HFFc6 (cell line): ENCODE measurements at places on chromosomes 5 and 9.

DNA sequence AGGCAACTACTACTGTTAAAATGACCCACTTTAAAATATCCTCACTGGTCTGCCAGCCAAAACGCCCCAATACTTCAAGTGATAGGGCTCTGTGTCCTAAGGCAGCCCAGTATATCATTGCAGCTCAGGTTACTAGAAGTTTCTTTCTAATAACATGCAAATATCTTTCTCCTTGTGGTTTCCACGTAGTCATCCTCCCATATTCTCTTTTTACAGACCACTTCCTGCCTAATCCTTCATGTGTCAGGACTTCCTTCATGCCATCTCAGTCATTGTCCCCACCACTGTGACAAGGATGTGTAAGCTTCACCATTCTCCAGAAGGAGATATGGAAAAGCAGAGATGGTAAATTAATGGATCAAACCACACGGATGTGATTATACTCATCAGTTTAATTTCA lies 813.7 kb downstream of the MAT2B start:
- DNase-seq, result no peak

DNA sequence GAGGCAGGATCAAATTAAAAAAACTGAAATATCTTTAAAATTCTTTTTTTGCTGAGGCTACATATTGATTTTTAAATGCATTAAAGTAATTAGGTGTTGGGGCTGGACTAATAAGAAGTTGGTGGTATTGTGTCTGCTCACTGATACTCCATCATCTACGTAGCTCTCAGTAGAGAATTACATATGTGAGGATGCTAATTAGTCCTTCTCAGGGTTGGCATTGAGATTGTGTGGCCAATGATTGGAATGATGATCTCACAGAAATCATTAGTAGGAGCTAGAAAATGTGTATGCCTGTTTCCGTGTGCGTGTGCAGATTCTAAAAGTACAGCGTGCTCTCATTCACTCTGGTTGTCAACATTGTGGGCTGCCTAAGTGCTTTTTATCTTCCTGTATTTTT lies 283.8 kb downstream of the SH3GL2 start:
- DNase-seq, result no peak

- no peak for DNase-seq
These were observed 90.5 kb downstream of the RASEF start for GRCh38 chr9:82972446-82972845.

DNA sequence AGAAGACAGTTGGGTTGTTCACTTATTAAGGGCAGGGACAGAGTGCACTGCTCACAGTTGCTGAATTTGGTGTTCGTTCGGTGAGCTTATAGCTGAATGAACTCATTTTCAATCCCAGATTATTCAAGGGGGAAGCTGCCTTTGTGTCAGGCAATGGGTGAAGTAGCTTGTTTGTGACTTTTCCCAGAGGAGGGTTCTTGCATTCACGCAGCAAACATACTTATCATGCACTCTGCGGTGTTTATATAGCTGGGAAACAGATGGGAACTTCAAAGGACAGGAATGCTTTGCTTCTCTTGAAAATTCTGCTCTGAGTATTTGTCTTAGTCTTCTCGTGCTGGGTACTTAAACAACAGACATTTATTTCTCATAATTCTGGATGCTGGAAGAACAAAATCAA lies 64.7 kb upstream of the ABCA1 start:
- no peak for DNase-seq

DNA sequence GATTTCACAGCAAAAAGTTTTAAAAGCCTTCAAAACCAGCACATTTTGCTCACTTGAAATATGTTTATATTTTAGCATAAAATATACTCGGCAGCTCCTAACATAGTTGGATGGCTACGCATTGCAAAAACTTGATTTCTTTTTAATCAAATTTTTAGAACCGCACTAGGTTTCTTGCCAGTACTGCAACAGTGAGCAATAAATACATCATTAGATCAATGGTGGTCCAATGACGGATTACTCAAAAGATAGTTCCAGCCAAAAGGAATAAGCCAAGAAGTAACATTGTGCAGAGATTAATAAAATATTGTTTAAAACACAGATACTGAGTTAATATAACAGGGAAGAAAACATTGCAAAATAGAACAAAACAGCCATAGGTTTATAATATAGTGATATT lies 5.5 kb downstream of the MARCHF3 start:
- no peak for DNase-seq

- no peak for DNase-seq
These were observed 118.4 kb downstream of the PAM start for GRCh38 chr5:102873379-102873932.

GRCh38 chr5:179227580-179228311 lies 117.5 kb downstream of the ADAMTS2 start:
- DNase-seq, result no peak

GRCh38 chr5:16809395-16810207 lies 126.5 kb downstream of the MYO10 start:
- peak; percentile 68 for DNase-seq

- no peak for DNase-seq
These were observed 186.7 kb downstream of the PARP8 start for GRCh38 chr5:50853151-50853550.

GRCh38 chr9:111068383-111068730 lies 30.1 kb upstream of the LPAR1 start:
- no peak for DNase-seq

- peak; percentile 57 for DNase-seq
These were observed 36.2 kb upstream of the SMARCA2 start for GRCh38 chr9:1978941-1979340.

GRCh38 chr5:43101491-43101890 lies 19.2 kb upstream of the ZNF131 start:
- DNase-seq, result no peak

GRCh38 chr5:69285448-69286116 lies 47.0 kb downstream of the CCDC125 start:
- DNase-seq, result no peak

- peak; percentile 79 for DNase-seq
These were observed 36.1 kb downstream of the DAP start for GRCh38 chr5:10724781-10725507.

- no peak for DNase-seq
These were observed 12.1 kb downstream of the PCDH1 start for GRCh38 chr5:141866096-141866495.

DNA sequence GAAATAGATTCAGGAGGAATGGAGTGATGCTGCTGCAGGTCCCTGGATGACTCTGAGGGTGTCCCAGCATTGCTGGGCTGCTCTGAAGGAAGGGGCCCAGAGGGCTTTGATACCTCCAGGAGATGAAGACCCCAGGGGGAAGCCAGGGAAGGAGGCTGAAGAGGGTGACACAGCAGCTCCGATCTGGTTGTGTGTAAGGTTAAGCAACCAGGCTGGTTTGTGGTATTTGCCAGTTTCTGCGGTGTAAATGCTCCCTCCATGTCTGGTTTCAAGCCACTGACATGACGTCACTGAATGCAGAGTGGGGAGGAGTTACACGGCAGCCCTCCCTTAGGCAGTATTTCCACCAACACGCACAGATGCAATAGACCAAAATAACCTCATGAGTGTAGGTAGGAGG lies 40.0 kb upstream of the ORM1 start:
- peak; percentile 93 for DNase-seq

- DNase-seq, result no peak
These were observed 349.3 kb upstream of the TLE4 start for GRCh38 chr9:79222483-79222882.

DNA sequence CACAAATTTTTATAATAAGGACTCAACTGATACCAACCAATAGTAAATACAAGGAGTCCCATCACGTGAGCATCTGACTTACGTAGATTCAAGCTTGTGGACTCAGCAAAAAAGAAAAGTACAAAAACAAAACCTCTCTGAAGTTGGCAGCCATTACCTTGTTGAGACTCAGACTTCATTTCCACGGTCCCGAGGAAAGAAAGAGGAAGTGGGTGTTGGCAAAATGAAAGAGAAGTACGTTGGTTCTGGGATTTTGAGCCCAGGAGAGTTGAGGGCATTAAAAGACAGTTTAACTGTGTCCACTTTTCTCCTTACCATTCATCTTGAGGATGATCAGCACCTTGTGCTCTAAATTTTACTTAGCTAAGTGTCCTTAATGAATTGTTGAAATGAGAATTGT lies 26.7 kb downstream of the NCBP1 start:
- no peak for DNase-seq

DNA sequence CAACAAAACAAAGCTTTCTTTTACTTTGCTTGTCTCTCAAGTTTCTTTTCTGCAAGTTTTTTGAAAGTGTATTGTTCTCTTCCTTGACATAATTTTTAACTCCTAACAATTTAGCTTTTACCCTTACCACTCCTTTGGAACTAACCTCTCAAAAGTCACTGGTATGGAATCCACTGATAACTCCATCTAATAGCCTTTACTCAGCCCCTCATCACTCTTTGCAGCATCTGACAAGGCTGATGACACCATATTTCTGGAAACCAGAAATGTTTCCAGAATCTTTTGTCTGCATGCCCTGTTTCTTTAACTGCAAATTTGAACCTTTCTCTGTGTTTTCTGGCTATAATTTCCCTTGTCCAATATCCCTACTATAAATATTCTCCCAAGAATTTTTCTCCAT lies 46.5 kb downstream of the ZNF474 start:
- DNase-seq, result no peak

- no peak for DNase-seq
These were observed 1720.5 kb upstream of the NUDT12 start for GRCh38 chr5:105283134-105283533.

- DNase-seq, result no peak
These were observed 12.0 kb upstream of the TGFBR1 start for GRCh38 chr9:99092643-99093491.

DNA sequence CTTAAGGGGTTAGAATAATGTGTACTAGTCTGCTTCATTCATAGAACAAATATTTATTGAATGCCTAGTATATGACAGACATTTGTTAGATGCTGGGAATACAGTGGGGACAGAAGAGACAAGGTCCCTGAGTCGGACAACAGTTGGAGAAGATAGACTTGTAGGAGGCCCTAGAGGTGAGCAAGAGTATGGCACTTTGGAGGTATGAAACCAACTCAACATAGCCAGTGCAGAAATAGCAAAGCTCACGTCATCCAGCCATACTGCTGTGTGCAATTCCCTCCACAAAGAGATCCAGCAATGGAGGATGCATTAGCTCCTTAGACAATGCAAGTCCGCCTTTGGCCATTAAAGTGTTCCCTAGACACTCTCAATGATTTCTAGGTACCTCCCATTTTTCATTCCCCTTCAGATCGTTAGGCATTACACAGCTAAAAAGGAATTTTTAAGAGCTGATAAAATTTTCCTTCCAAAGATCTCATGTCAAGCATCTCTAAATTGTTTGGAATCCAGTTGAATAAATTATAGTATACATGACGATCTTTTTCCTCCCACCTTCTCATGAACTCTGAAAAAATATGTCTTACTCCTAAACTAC lies 1949.6 kb upstream of the WWC1 start:
- DNase-seq, result no peak

DNA sequence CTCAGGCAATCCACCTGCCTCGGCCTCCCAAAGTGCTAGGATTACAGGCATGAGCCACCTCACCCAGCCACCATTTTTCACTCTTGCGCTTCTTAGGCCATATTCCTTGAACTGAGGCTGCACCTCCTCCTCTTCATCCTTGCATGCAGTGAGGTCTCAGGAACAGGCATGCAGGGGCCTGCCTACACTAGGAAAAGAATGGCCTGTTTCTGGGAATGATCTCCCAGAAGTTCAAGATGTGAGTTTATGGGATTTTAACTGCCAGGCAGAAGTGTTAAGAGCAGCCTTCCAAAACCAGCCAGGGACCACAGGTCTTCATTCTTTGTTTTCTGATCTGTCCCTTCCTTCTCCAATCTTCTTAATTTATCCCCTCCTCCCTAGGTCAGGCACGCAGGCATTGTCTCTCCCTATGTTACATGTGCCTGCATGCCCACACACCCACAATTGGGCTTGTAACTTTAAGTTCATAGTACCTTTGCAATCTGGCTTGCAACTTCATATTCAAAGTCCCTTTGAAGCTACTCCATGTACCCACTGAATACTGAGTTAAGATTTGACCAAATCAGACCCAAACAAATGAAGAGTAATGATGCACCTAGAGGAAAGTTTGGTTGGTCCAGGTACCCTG lies 10.5 kb upstream of the HSPA4 start:
- no peak for DNase-seq

- DNase-seq, result no peak
These were observed 91.0 kb upstream of the C9orf72 start for GRCh38 chr9:27664121-27664779.

DNA sequence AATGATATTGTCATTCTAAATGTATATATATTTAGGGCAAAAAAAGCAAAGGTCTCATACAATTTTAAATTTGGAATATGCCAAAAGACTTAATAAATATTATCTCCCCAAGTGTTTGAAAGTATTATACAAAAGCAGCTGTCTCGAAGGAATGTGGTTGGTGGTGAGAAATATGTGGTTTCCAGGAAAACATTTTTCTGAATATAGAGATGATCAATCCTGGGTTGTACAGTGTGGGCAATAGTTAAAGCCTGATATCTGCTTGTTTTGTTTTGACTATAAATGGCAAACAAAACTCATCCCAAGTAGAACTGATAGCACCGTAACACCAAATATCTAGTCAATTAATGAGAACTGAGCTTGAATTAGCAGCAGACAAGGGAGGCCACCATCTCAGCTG lies 391.8 kb upstream of the CD180 start:
- DNase-seq, result no peak

DNA sequence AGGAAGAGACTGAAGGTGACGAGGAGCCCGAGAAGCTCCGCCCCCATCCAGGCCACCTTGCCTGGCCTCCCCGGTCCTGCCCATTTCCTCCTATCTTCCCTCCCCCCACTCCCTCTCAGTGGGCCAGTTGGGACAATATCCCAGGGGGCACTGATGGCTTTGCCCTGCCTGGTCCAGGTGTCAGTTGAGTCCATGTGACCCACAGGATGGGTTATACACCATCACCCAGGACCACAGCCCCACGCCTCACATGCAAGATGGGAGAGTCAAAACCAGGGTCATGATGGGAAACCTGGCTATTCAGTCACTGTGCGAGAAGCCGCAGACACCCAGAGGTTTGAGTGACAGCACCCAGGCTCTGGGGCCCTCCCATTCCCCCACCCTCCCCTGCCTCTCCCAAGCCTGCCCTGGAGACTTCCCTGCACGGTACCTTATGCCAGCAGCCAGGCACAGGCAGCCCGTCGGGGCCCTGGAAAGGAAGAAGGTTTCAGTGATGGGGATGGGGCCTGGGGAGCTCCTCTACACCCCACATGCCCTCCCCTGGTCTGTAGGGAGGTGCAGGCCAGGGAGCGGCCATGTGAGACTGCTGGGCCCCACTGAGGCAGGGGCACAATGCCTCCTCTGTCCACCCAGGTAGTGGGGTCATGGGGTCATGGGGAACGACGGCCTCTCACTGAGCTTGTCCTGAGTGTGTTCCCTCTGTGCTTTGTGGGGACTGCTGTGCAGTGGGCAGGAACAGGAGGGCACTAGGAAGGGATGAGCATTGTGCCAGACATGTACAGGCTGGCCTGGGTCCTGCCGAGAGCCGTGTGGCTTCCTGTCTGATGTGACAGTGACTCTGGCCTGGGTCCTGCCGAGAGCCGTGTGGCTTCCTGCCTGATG lies 6.3 kb upstream of the PHYKPL start:
- no peak for DNase-seq
